ENCODE measurements at places on chromosomes 5 and 9.

DNA sequence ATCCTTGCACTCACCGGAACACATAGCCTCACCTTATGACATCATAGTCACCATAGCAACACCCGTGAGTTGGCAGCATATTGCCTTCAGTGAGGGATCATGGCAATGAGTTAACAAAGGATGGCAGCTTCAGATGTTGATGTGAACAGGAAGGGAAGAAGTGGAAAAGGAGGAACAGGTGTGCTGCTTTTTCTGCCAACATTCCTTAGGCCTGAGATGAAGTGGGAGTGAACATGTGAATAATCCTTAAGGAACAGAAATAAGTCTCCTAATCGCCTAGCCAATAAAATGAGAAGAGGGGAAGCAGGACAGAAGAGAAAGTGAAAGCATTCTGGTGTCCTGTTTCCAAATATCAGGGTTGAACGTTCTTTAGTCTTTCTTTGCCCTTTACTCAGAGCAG lies 360.0 kb downstream of the BRINP1 start:
- DNase-seq = no peak

- no peak for DNase-seq
Measured at GRCh38 chr5:38681029-38681706, 124.7 kb upstream of the LIFR start.

GRCh38 chr9:378263-378662 lies 163.6 kb downstream of the DOCK8 start:
- DNase-seq = no peak

GRCh38 chr9:135814421-135815095 lies 92.8 kb downstream of the CAMSAP1 start:
- DNase-seq = no peak

- no peak for DNase-seq
Measured at GRCh38 chr9:136757328-136757727, 715 bp downstream of the LCN8 start.

GRCh38 chr5:77325921-77326541 lies 115.6 kb downstream of the PDE8B start:
- DNase-seq = no peak

- no peak for DNase-seq
Measured at GRCh38 chr9:16023446-16023845, 470.6 kb downstream of the CCDC171 start.

DNA sequence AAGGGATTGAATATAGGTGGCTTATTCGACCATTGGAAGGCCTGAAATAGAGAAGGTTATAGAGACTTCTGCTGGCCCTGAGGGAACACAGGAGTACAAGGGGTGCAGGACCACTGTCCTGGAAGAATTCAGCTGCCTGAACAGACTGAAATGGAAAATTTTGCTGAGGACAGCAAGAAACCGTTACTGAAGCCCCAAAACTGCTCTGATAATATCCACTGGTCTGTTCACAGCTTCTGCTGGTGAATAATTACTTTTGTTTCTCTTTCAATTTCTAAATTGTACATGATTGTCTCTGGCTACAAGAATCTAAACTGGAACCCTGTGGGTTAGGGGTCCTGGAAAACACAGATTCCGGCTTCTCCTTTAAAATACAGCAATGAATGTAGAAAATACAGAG lies 218.5 kb upstream of the CDH12 start:
- no peak for DNase-seq

DNA sequence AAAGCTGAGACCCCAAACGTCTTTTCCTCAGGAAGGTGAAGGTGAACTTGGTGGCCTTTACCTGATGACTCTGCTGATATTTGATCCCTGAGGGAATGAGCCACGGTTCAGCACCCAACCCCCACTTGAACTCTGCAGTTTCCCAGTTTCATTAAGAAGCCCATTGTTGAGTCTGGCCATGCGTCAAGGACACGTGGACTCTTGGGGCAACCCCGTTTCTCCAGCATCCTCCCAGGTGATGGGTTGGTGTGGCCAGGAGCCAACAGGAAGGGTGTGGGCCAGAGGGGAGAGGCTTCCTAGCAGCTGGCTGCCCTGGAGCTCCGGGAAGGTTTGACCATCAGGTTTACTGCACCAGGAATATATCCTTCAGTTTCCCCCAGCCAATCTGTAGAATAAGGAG lies 59.5 kb upstream of the GNE start:
- no peak for DNase-seq

DNA sequence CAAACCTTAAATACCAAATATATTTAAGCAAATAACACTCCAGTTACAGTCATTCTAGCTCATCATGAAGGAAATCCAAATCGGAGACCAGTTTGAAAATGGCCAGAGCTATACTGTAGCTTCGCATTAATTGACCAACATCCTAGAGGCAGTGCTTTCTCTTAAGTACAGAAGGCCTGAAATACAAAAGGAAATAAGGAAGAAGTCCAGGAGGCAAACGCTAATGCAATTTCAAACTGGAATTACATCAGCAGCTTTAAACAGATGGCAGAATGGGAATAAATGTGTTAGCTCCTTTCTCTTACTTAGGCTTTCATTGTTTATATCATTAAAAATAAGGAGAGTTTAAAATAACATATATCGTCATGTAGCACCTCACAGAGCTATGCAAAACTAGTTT lies 197.0 kb downstream of the SEC61B start:
- no peak for DNase-seq

DNA sequence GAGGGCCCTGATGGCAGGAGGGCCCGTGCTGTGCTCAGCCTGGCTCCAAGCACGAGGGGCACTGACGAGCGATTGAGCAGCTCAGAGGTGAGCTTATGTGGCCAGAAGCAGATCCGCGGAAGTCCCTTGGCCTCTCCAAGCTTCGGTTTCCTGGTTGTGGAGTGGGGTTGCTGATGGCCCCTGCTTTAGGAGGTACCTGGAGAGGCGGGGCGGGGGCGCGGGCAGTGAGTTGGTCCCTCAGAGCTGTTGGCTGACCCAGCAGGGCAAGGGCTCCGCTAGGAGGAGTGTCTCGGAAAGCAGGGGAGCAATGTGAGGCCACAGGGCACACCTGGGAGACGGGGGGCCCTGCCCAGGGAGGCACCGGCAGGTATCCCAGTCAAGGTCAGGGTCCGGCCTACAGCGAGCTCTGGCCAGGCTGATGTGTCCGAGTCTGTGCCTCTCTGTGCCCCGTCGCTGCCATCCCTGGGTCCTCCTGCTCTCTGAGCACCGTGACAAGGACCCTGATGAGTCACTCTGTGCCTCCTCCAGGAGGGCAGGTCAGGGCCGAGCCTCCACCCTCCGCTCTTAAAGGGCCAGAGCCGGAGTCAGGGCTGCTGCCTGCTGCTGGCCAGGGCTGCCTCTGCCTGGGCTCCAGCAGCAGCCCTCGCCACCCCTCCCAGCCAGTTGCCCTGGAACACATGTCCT lies 14.8 kb downstream of the NCS1 start:
- DNase-seq = no peak

GRCh38 chr5:43141211-43141610 lies 20.5 kb downstream of the ZNF131 start:
- DNase-seq = no peak

DNA sequence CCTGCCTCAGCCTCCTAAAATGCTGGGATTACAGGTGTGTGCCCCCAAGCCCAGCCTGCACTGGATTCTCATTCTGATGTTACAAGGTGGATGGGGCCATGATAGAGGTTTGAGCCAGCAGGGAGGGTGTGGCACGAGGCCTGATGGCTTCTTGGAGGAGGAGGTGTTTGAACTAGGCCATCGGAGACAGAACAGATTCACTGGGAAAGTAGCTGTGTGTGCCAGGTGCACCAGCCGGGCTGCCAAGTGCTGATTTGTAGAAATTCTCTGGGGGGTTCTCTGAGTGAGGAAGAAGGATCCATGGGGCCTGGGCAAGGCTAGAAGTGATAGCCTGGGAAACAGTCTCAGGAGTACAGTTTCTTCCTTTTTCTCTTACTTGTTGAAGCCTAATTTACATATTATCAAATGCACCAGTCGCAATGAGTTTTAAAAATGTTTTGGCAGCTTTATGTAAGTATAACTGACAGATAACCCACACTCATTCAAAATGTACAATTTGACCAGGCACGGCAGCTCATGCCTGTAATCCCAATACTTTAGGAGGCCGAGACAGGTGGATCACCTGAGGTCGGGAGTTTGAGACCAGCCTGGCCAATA lies 31.1 kb upstream of the STXBP1 start:
- DNase-seq = no peak

- DNase-seq = no peak
Measured at GRCh38 chr5:620586-621180, 8.5 kb downstream of the CEP72 start.

- DNase-seq = no peak
Measured at GRCh38 chr9:134864821-134865190, 15.8 kb upstream of the FCN2 start.

- DNase-seq = no peak
Measured at GRCh38 chr9:98215821-98216220, 23.4 kb upstream of the CORO2A start.

- DNase-seq = no peak
Measured at GRCh38 chr5:145811834-145812625, 23.1 kb downstream of the PRELID2 start.

DNA sequence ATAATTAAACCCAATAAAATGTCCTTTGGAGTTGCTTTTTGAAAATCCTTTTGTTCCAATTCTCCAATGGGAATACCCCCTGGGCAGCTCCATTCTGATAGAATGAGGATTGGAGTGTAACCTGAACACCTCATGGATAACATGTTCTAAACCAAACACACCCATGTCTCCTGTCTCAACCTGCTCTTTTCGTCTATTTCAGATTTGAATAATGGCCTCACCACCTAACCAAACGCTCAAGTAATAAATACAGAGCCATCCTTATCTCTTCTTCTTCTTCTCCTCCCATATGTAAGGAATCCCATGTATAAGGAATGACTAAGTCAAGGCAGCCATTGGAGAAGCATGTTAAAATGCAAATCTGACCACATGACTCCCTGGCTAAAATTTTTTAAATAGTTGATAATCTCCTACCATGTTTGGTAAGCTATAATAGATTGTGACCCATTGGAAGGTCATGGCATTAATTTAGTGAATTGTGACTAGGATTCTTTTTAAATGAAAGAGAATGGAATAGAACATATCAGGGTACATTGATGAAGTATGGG lies 26.0 kb downstream of the ELL2 start:
- no peak for DNase-seq

GRCh38 chr5:181168595-181169118 lies 21.3 kb downstream of the OR2V2 start:
- no peak for DNase-seq

- peak; percentile 18 for DNase-seq
Measured at GRCh38 chr9:131478421-131478868, 24.3 kb upstream of the POMT1 start.

- DNase-seq = no peak
Measured at GRCh38 chr5:38543886-38544285, 12.6 kb downstream of the LIFR start.

GRCh38 chr5:34928267-34928666 lies 1.1 kb upstream of the DNAJC21 start:
- no peak for DNase-seq

DNA sequence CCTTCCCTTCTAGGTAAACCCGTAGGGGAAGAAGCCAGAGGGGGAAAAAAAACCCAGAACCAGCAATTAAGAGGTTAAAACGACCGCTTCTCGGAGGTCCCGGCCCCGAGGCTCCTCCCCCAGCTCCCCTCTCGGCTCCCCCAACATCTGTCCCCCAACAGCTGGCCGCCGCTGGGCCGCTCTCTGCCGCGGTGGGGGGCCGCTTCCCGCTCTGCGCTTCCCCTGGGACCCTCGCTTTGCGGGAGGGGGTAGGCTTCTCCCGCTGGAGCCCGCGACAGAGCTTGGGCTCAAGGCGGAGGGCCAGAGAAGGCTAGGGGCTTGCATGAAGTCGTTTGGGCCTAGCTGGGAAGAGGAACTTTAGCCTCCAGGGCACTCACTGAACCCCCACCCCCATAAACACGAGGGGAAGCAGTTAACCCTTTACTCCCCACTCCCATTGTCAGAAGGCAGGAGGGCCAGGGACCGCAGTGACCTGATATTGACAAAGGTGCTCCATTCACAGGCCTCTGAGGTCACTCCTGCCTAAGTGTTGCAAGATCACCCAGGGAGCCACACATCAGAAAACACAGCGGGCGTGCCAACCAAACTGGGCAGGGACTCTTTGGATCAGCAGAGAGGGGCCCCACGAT lies 7.5 kb downstream of the LHX6 start:
- no peak for DNase-seq

- DNase-seq = no peak
Measured at GRCh38 chr5:112270299-112271293, 148.5 kb downstream of the EPB41L4A start.

GRCh38 chr5:158120760-158121159 lies 261.8 kb upstream of the CLINT1 start:
- no peak for DNase-seq

DNA sequence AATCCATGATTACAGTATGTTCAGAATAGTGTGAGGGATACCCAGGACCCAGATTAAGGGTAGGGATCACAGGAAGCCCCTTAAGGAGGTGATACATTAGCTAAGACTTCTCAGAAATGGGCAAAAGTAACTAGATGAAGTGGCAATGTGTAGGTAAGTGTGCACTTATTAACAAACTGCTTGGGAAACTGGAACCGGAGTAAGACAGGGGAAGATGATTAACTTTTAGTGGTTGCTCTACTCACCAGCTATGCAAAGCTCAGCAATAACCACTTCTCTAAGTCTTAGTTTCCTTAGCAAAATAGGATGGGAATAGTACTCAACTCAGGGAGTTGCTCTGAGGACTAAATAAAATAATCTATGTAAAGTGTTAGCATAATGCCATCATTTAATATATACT lies 182.2 kb downstream of the MCTP1 start:
- no peak for DNase-seq

DNA sequence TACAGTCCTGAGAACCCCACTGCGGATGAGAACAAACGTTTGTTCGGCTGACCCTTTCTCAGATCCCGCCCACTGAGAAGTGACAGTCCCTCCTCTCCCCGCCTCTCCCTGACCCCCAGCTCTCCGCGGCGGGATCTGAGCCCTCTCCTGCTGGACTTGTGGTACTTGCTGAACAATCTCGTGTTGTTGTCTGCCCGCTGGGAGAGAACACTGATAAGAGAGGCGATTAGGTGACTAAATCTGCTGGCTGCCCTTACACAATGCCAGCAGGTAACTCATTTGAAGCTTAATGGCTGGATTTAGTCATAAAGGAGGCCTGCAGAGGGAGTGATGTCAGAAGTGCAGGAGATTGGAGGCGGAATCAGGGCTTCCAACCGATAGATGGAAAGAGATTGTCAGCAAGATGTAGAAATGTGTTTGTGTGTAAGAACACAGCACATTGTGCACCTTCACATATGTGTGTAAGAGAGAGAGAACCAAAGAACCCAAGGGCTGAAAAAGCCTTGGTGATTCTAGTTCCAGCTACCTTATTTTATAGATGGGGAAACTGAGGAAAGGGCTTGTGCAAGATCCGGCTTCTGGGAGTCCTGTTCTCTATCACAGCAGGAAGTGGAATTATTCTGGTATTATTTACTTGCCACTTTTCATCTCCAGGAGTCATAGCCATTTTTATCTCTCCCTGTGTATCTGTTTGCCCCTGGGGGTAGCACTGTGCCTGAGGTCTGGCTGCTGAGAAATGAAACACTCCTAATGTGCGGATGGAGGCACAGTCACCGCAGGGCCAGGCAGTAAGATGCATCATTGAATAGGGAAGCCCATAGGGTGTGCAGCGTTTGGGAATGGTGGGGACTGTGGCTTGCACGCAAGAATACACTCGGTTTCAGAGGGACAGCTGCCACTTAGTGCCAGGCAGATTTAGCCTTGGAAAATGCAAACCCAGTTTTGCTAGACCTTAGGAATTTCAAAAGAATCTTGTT lies 203.7 kb upstream of the MSX2 start:
- DNase-seq = no peak

GRCh38 chr5:139513852-139514485 lies 31.4 kb upstream of the STING1 start:
- no peak for DNase-seq

Data from stimulated activated CD8-positive, alpha-beta memory T cell treated with anti-CD3 and anti-CD28 coated beads, Interleukin-15, amount 100 ng/mL, for 4 hours (primary cell).